Activated CD4-positive, alpha-beta T cell treated with anti-CD3 and anti-CD28 coated beads, Interleukin-2, amount 50 U/mL, for 4 hours (primary cell): ENCODE measurements at places on chromosomes 4 and X.

DNA sequence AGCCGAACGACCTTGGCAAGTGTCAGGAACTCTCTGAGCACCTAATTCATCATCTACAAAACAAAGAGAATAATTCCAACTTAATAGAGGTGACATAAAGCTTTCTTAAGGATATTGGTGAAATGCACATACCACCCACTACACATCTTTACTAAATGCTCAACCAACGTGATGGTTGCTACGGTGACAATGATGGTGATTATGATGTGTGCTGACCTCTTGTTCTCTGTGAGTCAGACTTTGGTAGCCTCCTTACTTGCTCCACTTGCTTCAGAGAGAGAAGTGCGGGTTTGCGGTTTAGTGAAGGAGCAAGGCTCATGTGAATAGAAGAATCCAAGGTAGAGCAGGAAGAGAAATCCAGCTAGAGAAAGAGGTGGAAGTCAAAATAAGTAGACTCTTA lies 52.8 kb upstream of the CLNK start:
- DNase-seq: no peak

DNA sequence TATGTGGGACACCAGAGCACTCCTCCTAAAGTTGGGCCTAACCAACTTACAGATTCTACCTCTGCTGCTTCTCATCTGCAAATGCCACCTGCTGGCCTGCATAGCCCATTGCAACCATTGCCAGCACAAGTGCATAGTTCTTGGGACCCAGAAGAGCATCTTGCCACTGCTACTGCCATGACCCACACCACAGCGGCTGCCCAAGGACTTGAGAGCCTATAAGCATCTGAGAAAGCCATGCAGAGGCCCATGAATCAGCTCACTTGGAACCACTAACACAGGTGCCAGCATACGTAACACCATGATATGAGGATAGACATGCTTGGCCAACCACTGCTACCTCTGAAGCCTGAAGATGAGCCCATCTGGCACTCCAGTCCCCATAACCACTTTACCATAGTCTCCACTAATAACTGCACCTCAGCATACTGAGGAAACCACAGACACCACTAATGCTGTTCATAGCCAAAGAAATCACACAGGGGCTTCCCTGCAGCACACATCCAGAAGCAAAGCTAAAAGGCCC lies 258.1 kb upstream of the AGTR2 start:
- no peak for DNase-seq

DNA sequence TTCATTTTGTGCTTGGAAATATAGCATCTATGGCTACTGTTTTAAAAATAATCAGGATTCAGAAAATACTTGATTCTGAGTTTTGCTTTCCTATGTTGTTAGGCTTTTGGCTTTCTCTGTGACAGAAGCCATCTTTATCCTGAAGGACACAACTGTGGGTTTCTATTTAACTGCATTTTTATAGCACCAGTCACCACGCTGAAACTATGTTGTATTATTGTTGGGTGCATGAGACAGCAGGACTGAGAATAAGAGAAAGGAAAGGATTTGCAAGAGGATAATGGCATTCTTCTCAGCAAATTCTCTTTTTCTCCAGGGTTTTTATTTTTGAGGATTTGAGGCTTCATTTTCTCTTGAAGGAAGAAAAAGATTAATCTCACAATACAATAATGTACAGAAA lies 10.1 kb upstream of the NEUROG2 start:
- no peak for DNase-seq

DNA sequence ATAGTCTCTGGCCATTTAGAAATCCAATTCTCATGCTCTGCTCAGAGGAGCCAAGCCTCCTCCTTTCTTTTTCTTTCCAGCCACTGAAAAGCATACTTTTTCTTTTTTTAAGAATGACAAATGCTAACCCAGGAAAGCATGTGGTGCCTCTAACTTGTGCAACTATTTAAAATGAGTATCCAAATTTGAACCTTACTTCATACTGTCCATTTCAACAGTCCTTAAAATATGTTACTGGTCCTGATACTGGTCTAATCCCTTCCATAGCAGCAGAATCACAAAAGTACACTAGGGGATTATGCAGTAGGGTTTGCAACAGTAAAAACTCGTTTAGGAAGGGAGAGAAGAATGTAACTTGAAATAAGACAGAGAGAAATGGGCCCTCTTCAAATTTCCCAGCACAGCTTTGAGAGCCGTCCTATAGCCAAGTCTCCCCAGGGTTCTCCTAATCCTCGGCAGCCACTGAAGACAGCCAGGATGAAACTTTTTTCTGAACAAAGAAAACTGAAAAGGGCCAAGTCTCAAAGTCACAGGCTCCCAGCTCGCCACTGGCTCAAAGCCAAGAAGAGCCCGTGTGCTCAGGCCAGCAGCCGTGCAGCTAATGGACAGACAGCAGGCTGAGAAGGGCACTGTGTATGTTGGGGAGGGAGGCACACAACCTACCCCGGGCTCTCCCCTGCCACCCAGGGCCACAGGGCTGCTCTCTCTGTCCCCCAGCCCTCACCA lies 39.5 kb downstream of the GPC4 start:
- no peak for DNase-seq

GRCh38 chrX:153905481-153906095 lies 1.1 kb downstream of the AVPR2 start:
- DNase-seq: no peak

DNA sequence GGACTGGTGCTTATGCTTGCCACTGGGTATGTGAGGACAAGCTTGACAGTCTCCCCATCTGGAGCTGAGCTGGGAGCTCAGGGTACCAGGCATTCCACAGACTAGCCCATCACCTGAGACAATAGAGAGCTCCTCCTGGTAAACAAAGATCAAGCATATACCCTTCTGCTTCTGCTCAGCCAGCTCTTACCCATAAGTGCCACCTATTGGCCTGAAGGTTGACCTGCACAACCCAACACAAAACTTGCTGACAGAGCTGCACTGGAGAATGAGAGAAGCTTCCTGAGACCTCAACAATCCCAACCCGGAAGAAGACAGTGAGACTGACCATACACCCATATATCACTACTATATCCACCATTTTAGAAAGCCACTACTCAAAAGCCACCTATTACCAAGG lies 1049.2 kb upstream of the INTU start:
- DNase-seq: no peak

DNA sequence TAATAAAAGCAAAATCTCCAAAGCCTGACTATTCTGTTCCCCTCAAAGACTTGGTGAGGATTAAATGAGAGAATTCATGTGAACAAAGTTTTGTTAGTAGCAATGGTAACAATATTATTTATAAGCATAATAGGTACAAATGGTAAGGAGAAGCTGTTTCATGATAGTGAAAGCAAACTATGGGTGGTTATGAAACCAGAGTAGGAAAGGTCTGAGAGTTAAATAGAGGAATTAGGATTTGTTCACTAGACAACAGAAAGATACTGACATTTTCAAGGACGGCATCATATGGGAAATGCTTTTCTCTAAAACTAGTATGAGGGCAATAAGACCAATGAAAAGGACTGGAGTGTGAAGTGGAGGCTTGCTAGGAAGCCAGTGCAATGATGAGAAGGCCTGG lies 128.6 kb upstream of the FTHL17 start:
- no peak for DNase-seq

DNA sequence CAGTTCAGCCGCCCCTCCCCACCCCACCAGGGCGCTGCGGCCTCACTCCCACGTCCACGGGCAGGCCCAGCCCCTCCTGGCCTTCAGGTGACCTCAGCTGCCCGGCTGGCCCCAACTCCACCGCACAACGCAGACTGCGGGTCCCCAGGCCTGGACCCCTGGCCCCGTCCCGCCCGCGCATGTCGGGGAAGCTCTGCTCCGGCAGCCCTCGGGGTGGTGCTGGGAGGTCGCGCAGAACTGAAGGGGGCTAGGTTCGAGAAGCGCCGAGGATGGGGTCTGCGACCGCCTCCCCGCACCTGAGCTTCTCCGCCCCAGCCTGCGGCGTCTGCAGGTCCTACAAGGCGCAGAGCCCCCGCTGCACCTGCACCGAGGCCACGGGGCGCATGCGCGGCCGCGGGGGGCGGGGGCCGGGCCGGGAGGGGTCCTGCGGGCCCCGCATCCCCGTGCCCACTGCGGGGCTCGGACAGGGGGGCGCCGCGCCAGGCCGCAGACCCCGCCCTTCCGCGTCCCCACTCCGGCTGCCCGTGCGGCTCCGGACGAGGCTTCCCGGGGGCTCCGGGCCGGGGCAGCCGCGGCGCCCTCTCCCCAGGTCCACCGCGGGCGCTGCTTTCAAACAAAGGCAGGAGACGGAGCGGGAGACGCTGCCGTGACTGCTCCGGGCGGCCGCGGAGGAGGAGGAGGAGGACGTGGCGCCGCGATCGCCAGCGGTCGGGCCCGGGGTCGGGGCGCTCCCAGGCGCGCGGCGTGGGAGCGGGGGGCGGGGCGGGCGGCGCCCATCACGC lies 672 bp upstream of the NAT8L start:
- no peak for DNase-seq

- no peak for DNase-seq
These were observed 53.4 kb downstream of the LDB2 start for GRCh38 chr4:16844816-16845586.

GRCh38 chr4:159516556-159517140 lies 413.8 kb downstream of the RAPGEF2 start:
- DNase-seq: no peak

DNA sequence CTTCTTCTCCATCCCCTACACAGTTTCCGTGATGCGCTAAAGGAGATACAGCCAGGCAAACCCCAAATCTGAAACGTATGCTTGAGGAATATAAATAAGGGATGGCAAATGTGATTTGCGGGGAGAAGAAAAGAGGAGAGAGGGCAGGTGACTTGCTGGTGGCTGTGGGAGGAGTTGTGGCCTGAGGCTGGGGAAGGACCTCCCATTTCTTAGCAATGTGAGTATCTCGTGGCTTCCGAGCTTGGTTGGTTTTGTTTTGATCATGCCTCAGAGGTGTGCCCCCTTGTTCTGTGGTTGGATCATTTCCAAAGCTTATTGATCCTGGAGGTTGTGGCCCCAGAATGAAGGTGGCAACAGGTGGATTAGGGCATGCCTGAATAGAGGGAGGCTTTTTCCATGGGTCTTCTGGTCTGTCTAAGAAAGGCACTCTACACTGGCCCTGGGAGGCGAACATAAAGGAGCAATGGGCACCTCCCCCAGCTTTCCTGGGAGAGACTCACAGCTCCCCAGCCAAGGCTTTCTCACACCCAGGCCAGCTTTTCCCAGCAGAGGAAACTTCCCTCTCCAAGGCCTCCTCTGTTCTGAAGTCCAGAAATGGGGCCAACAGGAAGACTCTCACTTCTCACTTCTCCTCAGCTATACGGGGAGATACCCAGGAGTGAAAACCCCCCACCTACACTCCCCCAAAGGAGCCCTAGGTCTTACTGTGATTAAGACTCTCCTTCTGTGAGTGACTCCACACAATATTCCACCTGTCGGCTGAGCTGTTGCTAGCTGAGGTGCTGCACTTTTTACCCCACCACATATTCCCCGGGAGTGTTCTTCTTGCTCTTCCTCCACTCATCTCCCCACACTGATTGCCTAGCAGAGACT lies 40.0 kb downstream of the C4orf51 start:
- DNase-seq: no peak

DNA sequence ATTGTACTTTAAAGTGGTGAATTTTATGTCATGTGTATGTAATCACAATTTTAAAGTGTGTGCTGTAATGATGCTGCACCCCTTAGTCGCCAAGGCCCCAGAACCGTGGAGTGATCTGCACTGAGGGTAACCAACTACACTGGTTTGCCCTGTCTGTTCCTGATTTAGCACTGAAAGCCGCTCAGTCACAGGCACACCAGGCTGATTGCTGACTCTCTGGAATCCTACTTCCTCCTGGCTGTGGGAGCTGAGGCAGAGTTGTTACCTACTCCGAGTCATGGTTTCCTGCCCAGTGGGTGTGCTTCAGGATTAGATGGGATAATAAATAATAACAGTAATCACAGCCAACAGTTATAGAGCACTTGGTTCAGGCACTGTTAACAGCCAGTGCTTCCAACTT lies 645.4 kb downstream of the BCOR start:
- no peak for DNase-seq

- no peak for DNase-seq
These were observed 90.2 kb upstream of the UNC5C start for GRCh38 chr4:95638920-95639501.

DNA sequence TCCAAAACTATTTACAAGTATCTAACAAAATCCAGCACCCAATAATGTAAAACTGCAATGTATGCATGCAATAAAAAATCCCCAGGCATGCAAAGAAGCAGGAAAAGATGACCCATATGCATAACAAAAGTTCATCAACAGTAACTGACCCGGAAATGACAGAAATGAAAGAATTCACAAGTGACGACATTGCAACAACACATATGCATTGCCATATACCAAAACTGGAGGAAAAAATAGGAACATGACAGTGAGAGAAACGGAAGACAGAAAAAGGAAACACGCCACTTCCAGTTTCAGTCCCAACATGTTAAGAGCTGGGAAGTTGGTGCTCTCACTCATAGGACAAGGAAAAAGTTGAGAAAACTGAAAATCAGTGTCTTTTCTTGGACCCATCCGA lies 154.6 kb downstream of the EVC2 start:
- DNase-seq: no peak

- no peak for DNase-seq
These were observed 690.0 kb upstream of the HS3ST1 start for GRCh38 chr4:12118651-12119213.

- DNase-seq: no peak
These were observed 44.4 kb downstream of the GRK4 start for GRCh38 chr4:3007724-3008123.

- no peak for DNase-seq
These were observed 106.3 kb upstream of the ARSJ start for GRCh38 chr4:114085611-114086345.

DNA sequence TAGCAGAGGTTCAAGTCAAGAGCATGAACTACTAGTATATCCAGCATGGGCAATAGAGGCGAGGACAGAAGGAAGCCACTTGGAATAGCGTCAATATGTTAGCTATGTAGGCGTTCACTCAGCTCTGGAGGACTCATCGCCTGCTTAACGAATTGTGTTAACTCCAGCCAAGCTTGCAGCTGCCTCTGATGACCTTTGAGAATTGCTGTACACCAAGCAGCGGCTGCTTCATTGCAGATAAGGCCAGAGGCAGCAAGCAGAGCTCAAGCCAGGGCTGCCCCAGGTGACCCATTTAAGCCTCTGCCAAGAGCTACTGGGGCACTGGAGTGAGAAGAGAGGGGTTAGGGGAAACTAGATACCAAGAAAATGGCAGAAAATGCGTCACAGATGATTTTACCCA lies 160.2 kb upstream of the IGFBP7 start:
- DNase-seq: no peak

DNA sequence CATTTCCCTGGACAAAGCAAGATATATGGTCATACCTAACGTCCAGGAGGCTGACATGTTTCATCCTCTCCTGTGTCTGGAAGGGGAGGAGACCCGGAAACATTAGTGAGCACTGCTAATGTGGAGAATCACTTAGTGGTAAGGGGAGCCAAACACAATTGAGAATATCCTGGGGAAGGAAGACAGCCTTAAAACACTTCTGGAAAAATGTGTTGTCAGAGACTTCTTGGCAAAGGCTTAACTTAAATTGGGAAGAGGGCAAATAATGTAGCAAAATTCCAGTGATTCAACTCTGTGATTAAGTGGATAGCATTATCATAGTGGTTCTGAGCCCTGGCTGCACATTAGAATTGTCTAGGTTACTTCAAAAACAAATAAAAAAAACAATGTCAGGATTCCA lies 39.5 kb downstream of the SPARCL1 start:
- DNase-seq: no peak
